ENCODE measurements at places on chromosomes 6 and 20.
A peak's percentile ranks its signal among the peaks of the same experiment; 100 is the strongest.

DNA sequence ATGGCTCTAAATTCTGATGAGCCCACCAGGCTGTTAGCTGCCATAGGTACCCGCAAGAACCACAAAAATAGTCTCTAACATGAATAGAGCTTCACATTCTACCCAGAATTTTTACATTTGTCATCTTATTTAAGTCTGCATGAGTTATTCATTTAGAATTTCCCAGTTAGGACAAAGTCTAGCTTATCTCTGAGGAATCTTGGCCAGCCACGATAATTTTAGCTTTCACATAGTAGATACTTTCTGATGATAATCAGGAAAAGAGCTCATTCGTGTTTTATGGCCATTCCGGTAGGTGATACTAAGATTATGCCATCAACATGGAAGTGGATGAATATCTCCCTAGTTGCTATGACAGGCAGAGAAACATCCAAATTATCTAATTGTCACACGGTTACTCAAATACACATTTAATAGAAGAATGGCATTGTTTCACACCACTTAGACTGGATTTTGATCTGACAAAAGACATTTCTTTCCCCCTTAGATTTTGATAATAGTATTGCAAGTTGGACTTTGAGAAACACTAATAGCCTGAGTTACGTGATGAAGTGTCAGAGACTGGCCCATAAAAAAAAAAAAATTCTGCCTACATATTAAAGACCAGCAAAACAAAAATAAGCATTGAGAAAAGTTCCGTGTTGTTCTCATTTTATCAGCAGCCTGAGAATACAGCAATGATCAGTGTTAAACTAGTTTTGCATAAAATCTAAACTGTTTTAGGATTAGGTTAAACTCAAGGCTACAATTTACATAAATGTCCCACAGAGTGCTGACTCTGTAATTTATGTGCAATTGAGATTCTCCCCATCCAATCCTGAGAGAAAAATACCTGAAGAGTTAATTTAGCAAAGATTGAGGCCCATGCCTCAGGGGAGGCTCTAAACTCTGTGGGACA, 397.5 kb upstream of the ARID1B start:
- no peak for DNase-seq

- no peak for DNase-seq
These were observed 42.8 kb downstream of the SLC52A3 start for GRCh38 chr20:725491-725890.

GRCh38 chr6:163165922-163166321, 248.6 kb upstream of the QKI start:
- no peak for DNase-seq

DNA sequence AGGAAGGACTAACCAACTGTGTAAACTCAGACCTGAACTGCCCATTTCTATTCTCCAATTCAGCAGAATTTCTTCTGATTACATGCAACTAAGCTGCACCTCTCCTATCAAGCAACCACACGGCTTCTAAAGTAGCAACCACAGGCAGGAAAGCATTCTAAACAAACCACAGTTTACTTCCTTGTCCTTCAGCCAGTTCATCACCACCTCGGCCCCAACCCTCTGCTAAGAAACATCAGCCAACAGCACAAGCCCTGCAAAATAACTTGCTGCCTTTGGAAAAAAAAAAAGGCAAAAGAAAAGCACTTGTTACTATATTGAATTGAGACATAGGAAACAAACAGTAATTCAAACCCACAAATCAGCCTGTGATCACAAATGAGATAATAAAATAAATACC, 140.3 kb downstream of the NFATC2 start:
- peak; percentile 57 for DNase-seq

- DNase-seq: peak; percentile 57
These were observed 9.0 kb downstream of the ATF6B start for GRCh38 chr6:32118782-32119628.

Data from activated gamma-delta T cell treated with Interleukin-2 at 50 U/mL for 16 hours (primary cell).